ENCODE measurements at places on chromosomes 5 and 9.

DNA sequence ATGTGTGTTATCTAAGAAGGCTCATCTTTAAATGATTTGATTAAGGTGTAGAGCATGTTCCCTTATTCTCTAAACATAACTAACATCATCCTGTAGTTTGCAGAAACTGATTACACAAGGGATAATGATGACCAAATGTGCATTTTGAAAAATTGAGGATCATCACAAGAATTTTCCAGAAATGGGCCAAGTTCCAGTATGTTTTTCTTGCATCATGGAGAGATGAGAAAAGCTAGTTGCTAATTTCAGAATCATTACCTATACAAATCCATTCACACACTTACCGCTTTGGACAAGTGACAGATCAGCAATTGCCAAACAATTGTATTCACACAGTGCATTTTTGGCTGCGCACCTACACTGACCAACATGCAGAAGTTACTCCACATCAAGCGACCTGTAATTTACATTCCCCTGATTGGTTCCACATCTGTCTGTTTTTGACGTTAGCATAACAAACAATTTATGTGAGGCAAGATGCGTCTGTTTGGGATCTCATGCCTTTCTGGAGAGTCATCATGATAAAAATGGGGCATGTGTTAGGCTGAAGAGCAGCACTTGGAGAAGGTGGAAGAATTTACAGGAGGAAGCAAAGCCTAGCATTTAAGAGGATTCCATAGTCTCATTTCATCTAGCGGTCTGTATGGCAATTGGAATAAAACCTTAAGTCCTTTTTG is 2.8 kb upstream of the BNC2 start:
- DNase-seq, result no peak

DNA sequence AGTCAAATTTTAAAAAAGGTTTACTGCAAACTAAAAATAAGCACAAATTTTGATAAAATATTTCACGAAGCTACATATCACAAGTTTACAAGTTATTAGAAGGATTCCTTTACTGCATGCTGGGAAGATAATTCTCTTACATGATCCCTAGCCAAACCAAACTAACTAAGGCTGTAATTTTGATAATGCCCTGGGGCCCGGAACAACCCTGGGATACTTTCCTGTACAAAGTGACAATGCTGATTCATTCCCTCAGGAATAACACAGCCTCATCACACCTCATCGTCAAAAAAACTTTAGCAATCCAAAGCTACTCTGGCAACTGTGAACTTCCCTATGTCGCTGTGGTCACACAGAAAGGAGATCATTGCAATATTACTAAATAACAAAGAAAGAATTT is 402.9 kb downstream of the RAB3C start:
- peak; percentile 57 for DNase-seq

- no peak for DNase-seq
Measured at GRCh38 chr5:149803641-149804468, 73.7 kb downstream of the PPARGC1B start.

GRCh38 chr5:103034662-103035392 is 85.1 kb downstream of the GIN1 start:
- DNase-seq, result no peak

GRCh38 chr9:98805506-98806272 is 1.8 kb upstream of the GALNT12 start:
- DNase-seq, result no peak

DNA sequence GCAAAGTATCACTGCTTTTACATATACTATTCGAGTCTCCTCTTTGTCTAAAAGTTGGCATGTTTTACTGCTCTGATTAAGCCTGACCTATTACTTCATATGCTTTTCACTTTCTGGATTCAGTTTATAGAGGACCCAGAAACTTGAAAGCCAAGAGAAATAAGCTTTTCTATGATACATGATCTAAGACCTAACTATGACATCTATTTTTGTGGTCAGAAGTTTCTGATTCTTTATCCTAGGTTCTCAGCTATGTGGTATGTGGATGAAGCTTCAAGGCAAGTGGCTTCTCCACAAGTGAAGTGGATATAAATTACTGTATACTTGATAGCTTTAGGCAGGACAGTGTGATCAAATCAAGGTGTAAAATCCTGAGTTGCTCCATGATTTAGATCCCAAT is 6.3 kb downstream of the EDIL3 start:
- no peak for DNase-seq

DNA sequence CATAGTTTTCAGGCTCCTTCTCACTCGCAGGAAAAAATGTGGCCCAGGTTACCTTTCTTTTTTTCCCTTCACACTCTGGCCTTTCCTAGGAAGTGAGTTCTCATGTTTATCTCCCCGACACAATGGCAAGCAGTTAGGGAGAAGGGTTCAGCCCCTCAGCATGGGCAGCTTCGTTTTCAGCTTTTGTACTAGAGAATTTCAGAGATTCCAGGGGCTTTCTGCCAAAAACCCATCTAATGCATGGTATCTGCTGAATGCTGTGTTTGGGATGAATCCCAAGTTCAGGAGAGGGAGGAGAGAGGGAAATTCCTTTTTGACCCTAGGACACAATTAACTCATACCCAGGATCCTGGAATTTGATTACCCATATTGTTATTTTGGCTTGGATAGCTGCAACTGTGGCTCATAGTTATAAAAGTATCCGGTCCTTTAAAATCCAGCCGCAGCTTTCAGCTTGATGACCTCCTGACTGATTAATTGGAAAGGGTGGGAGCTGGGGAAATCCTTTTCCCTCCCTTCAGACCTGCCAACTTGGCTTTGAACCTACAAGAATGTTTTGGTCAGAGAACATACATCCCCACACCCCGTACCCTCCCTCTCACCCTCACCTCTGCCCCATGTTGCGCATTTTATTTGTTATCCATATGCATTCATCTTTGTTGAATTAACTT is 78.4 kb downstream of the TMEM252 start:
- DNase-seq, result no peak

DNA sequence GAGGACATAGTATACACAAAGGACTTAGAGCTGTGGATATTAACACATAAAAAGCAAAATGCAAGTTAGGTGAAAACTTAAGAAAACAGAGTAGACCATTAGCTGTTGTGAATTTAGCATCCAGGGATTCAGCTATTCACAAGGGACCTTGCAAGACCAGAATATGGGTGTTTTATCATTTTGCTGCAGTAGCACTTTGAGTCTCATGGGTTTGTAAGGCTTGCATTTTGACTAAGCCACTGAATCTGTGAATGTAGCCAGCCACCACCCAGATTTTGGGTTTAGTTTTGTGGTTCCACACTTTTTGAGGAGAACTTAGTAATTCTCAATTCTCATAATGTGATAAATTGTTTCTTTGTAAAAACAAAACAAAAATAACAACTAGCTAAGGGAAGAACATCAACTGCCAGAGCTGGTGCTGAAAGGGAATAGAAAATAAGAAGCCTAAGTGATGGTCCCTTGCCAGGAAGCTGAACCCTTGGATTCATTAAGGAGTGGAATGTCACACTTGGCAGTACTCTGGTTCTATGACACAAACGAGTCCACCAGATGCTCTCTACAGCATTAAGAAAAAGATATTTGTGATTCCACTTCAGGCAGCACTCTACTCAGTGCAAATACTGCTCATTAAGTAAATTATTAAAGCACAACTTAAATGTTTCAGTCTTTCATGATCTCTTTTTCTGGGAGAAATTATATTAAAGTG is 557.4 kb upstream of the ZNF462 start:
- DNase-seq, result no peak

DNA sequence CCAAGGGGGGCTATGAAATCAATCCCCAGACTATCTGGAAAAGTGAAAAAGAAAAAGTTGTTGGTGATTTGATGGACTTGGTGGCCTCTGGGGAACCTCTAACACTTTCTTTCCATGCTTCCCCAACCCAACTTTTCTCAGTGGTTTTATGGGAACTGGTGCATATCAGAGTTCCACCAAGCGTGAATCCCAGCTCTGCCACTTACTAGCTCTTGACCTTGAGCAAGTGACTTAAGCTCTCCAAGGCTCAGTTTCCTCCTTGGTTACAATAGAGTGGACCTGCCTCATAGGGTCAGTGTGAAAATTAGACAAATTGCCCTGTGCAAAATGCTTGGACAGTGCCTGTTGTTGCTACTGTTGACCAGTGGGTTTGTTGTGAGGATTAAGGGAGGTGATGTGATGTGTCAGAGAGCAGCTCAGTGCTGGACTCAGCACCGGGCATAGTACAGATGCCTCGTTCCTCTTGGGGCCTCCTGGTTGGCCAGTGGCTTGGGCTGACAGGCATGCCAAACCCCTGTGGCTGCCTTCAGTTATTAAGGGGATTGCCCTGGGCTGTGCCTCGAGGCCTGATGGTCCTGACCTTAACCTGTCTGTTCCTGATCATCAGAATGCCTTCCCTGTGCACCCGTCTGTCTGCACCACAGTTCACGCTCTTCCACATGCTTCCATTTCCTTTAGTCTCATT is 49.3 kb downstream of the COL15A1 start:
- DNase-seq, result no peak

- DNase-seq, result no peak
Measured at GRCh38 chr5:170277867-170278281, 19.7 kb downstream of the LCP2 start.

- no peak for DNase-seq
Measured at GRCh38 chr5:154092356-154093141, 53.8 kb downstream of the MFAP3 start.

GRCh38 chr9:84404095-84404686 is 63.6 kb upstream of the SLC28A3 start:
- DNase-seq, result no peak

DNA sequence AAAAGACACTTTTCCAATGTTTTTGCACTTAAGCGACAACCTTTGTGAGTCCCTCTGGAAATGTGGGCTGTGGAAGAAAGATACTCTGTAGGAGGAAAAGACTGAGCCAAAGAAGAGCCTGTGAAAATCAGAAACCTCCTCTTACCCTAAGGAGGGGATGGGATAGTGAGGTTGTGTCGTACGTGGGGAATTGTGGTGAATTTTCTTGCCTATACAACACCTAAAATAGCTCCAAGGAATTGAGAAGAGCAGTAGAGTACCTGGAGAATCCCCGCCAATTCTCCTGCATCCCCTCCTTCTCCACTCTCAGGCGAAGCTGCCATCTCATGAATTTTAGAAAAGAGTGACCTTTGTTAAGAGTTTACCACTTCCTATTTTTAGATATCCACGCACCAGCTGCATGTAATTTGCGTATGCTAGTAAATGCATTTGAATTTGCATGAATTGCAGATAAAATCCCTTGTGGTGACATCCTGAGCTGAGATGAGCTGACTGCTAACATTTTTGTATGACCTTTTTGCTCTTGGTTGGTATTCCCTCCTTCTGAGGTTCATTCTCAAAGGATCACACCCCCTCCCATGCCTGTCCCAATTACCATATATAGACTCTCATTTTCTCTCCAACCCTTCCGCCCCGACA is 147.2 kb downstream of the PCSK5 start:
- no peak for DNase-seq

GRCh38 chr9:12790883-12791282 is 16.1 kb downstream of the LURAP1L start:
- no peak for DNase-seq

GRCh38 chr5:84231433-84231832 is 153.2 kb downstream of the EDIL3 start:
- no peak for DNase-seq

- DNase-seq, result no peak
Measured at GRCh38 chr9:119792242-119792641, 423.0 kb upstream of the BRINP1 start.

Data from SK-N-MC (cell line).